NCI-H1048 (cell line): ENCODE measurements at places on chromosomes 5 and 9.

- no peak for DNase-seq
Observed at GRCh38 chr5:178192787-178193186, 5.6 kb upstream of the GMCL2 start.

DNA sequence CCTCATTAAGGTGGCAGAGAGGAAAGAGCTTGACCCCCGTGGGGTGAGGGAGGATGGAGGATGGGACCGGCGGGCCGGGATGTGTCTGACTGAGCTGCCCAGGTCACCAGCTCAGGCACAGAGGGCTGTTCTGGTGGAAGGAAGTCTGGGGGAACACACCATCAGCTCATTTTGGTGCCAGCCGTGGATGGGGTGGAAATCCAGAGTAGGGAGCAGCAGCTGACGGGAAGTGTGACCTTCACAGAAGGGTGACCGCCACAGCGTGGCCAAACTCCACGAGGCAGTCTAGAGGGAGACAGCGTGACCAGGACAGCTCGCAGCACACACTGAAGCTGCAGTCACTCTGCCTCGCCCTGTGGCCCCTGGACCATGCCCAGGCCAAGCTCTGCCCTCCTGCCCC lies 45.3 kb upstream of the PHYKPL start:
- DNase-seq: no peak

DNA sequence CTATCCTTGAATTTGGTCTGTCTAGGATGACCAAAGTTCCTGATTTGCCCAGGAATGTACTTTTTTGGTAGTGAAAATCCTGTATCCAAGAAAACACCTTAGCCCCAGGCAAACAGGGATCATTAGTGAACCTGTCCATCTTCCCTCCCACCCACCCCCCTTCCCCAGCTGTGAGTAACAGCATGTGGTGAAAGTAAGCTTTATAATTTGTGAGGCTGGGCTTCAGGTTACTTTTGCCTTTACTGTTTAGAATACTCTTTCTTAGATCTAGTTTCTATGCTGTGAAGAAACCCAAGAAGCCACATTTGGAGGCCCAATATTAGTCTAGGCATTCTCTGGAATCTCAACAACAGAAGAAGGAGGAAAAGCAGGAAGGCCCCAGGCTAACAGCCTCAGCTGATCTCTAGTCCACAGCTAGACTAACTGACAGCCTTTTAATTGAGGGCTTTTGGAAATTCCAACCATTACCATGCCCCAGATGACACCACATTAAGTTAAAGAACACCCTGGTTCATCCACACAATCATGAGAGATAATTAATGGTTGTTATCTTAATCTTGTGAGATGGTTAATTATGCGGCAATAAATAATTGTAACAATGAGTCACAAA lies 703.0 kb upstream of the NUDT12 start:
- DNase-seq: no peak

DNA sequence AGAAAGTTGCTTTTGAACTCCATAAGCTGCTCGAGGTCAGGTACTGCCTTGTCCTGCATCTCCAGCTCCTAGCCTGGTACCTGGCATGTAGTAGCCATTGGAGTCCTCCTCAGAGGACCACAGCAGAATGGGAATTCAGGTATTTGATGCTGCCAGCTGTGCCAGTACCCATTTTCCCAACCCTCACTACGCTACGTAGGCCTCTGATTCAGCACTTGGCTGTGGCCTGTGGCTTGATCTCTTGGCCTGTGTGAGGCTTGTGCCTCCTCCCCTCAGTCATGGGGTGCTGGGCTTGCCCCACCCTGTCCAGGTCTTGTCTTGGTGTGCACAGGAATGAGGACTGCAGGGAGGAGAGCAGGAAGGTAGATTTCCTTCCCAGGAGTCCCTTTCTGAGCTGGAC lies 11.8 kb downstream of the OTULIN start:
- no peak for DNase-seq

DNA sequence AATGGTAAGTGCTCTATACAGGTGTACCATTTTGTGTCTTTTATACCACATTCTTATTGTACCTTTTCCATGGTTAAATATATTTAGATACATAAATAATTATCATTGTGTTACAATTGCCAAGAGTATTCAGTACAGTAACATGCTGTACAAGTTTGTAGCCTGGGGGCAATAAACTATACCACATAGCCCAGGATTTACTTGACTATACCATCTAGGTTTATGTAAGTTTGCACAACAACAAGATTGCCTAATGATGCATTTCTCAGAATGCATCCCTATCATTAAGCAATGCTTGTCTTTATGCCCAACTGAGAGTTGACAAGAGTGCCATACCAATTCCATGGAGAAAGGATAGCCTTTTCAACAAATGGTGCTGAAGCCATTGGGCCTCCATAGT lies 136.7 kb upstream of the PJA2 start:
- no peak for DNase-seq

GRCh38 chr9:9341203-9341602 lies 1271.6 kb downstream of the PTPRD start:
- no peak for DNase-seq

- no peak for DNase-seq
Observed at GRCh38 chr9:93674580-93675335, 98.4 kb downstream of the PHF2 start.

GRCh38 chr9:33458444-33458843 lies 11.1 kb upstream of the AQP3 start:
- DNase-seq: no peak

GRCh38 chr9:113361304-113362018 lies 12.1 kb downstream of the BSPRY start:
- no peak for DNase-seq

GRCh38 chr5:87127426-87127825 lies 140.3 kb upstream of the RASA1 start:
- DNase-seq: no peak

GRCh38 chr9:1233568-1233967 lies 183.4 kb downstream of the DMRT2 start:
- no peak for DNase-seq

DNA sequence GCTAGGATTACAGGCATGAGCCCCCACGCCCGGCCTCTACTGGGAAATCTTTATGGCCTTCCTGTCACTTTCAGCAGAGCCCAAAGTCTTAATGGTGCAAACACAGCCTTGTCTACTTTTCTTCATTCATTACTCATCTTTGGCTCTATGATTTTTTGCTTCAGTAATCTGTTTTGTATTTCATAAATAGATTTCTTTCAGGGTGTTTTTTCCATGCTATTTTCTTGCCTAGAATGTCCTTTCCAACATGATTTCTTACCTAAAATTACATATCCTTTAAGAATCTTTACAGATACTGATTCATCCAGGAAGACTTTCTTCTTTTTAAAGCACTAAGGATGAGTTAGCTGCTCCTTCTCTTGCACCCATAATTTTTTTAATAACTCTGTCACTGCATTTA lies 213.0 kb downstream of the TAF11L14 start:
- no peak for DNase-seq

DNA sequence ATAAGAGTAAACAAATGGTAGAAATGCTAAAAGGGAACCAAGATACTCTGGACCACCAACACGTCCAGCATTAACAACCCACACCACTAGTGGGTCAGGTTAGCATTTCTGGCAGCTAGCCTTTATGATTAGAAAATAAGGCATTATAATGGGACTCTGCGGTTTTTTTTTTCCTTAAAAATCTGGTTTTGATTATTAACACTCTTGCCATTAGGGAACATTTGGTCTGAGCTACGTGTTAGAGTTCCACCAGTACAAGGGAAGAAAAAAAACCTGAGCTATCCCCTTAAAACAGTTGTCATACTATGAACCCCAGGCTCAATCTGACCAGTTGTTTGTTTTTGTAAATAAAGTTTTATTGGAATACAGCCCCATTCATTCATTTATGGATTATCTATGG lies 110.4 kb downstream of the NTRK2 start:
- no peak for DNase-seq

GRCh38 chr5:55481293-55481855 lies 53.4 kb downstream of the PLPP1 start:
- no peak for DNase-seq

- no peak for DNase-seq
Observed at GRCh38 chr5:98492258-98492657, 281.2 kb upstream of the RGMB start.

DNA sequence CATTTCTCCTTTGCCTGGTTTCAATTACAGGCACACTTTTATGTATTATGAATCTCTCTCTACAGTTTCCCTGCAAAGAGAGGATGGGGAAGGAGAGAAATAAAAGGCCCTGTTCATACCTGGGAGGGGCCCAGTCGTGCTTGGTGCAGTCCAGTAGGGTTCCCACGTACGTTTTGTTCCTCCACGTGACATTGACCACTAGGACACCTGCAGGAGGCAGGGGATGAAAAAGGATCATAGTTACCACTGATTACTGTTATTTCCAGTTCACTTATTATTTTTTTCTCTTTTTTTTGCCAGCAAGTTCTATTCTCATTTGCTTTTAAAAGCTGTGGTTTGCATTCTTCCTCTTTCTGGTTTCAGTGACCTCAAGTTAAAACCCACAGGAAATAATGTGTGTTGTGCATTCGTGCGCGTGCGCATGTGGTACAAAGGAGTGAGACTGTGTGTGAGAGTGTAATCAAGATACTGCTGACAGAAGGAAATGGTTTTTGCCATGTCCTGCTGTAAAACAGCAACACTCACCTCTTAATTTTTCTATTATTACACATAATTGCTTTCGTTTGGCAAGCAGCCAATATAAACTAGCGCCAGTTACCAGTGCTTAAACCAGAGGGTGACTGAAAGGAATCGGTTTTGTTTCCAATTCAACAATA lies 96.8 kb downstream of the ZNF608 start:
- DNase-seq: peak; percentile 44

- no peak for DNase-seq
Observed at GRCh38 chr9:84583866-84584265, 85.7 kb upstream of the NTRK2 start.

GRCh38 chr9:134319306-134320125 lies 6.7 kb upstream of the RXRA start:
- no peak for DNase-seq

- DNase-seq: no peak
Observed at GRCh38 chr9:20269620-20270019, 352.7 kb downstream of the MLLT3 start.

DNA sequence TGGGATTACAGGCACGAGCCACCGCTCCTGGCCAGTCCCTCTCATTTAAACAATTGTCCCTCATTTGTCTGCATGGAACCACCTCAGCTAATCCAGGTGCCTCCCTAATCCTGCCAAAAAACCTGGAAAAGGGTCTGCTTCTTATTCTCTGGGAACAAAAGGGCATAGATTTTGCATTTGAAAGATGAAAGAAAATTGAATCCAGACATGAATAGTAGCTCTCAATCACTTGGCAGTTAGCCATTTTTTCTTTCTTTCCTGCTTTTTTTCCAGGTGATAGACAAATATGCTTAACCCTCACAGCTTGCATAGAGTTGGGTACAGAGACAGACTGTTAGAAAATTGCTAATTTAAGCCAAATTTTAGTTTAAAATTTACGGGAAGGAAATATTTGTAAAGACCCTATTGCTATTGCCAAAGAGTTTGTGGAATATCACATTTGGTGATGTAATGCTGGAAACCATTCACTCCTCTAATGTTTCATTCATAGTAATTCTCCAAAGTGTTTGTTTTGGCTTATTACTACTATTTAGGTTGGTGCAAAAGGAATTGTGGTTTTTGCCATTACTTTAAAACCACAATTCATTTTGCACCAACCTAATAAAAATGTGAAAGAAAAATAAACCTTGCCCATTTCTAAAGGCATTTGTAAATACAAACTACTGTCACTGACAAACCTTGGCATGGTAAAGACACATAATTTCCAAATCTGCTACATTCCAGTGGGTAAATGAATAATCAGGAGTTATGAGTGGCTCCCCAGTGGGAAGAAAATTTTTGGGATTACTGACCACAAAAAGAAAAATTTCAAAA lies 80.5 kb upstream of the JAK2 start:
- no peak for DNase-seq

DNA sequence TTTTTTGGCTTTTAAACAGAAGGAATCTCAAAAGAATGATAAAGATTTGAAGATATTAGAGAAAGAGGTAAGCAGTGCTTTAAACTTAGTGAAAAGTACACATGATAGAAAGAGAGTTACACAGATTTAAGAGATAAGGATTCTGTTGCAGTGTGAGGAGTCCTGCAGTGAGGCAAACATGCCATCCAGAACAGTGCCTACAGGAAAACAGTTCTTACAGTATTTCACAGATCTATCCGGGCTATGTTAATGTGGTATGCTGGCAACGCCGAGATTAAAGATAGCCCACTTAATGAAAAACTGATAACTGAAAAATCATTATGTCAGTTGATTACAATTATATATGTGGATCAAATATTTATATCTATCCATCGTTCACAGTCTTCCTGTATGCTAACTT lies 7.2 kb downstream of the HMMR start:
- no peak for DNase-seq

DNA sequence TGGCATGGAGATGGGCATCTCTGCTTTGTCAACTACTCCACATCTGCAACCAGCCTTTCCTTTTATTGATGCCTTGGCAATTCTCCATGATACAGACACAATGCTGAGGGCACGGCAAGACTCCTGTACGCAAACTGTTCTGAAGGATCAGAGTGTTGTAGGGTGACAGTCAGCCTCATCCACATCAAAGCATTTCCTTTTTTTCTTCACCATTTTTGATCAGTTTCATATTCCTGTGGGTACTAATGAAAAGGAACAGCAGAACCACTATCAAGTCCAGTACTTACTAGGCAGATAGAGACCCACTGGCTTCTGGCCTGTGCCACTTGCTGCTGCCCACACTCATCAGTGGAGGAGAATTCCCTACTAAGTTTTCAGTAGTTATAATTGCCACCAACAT lies 181.6 kb downstream of the PALM2AKAP2 start:
- DNase-seq: no peak

- DNase-seq: no peak
Observed at GRCh38 chr9:28770226-28770625, 1196.9 kb upstream of the C9orf72 start.

- DNase-seq: no peak
Observed at GRCh38 chr9:106576232-106576760, 286.7 kb upstream of the ZNF462 start.
